Activated CD4-positive, alpha-beta memory T cell treated with anti-CD3 and anti-CD28 coated beads for 36 hours (primary cell): ENCODE measurements at places on chromosomes 7 and 10. TPM values are rescaled to one million over a fixed set of nuclear protein-coding genes. Genes with fewer than 3 reads are reported as not detected.

The ADAM22 gene
- total RNA-seq = 1.8 TPM

- H3K4me1 ChIP-seq = no peaks in the 10 kb centered on the region
- H3K4me3 ChIP-seq = no peak overlapping the region
- no peak overlapping the region for H3K27ac ChIP-seq
- no peaks in the 10 kb centered on the region for H3K36me3 ChIP-seq
These were observed 25.4 kb downstream of the KNDC1 start for GRCh38 chr10:133185421-133185820.

DNA sequence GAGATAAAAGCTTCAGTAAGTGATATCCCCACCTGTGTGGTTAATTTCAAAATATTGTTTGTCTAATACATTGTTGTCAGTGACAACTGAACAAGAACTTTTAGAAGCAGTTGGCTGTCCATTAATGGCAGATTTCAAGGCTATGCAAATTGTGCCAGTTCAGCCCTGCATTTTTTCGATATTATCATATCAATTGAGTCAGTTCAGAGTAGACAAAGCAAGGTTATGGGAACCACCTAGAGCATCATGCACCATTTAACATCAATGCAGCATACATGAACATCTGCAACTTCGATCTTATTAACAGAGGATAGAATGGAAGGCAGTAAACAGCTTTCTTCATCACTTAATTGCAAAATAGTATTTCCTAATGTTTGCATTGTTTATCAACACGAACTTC is 180.7 kb upstream of the KAT6B start:
- H3K4me3 ChIP-seq = no peak overlapping the region
- no peak overlapping the region for H3K27ac ChIP-seq
- no peaks in the 10 kb centered on the region for H3K27me3 ChIP-seq
- no peaks in the 10 kb centered on the region for H3K4me1 ChIP-seq
- peaks cover 16% of the 10 kb centered on the region for H3K36me3 ChIP-seq

- H3K4me1 ChIP-seq = peaks cover 14% of the 10 kb centered on the region
- no peak overlapping the region for H3K27ac ChIP-seq
- H3K27me3 ChIP-seq = peaks cover 3% of the 10 kb centered on the region
- H3K4me3 ChIP-seq = no peak overlapping the region
These were observed 26.3 kb upstream of the ADGRA1 start for GRCh38 chr10:133061296-133062038.

The NUTM2E gene
- 0.12 TPM for total RNA-seq

DNA sequence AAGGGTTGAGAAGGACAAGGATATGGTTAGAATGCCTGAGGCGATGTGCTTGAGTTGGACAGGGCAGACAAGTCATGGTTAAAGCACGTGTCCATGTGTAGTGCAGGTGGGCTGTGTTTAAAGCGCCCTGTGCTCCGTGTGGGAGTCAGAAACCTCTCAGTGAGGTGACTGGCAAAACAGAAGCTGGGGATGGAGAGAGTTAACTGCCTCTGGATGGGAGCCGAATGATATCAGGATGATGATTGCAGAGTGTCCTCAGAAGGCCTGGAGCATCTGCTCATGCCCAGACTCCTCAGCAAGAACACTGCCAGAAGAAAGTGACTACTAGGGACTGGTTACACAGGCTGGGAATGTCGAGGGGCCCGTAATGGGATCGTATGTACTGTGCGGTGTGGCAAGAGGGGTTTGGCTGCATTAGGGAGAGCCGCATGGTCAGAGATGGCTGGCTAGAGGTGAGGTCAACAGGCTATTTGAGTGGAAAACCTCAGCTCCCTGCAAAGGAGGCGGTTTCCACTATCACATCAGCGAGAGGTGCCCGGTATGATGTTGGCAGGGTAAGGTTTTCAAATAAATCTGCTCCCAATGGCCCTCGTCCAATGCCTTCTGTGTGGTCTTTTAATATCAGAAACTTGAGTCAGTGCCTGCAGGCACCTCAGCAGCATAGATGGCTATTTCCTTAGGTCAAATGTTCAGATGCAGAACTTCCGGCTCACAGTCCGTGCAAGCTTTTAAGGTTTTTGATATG is 26.1 kb upstream of the MRC1 start:
- H3K27ac ChIP-seq = no peak overlapping the region
- H3K4me1 ChIP-seq = no peaks in the 10 kb centered on the region
- no peak overlapping the region for H3K4me3 ChIP-seq
- no peaks in the 10 kb centered on the region for H3K36me3 ChIP-seq

GRCh38 chr10:47277352-47278151 is 22.4 kb upstream of the GDF10 start:
- H3K27me3 ChIP-seq = no peaks in the 10 kb centered on the region
- H3K4me1 ChIP-seq = peaks cover 24% of the 10 kb centered on the region
- peak overlapping the region; percentile 17 for H3K4me3 ChIP-seq
- DNase-seq = peak; percentile 73
- peaks cover 2% of the 10 kb centered on the region for H3K36me3 ChIP-seq

The ZMIZ1 gene
- total RNA-seq = 28.5 TPM

DNA sequence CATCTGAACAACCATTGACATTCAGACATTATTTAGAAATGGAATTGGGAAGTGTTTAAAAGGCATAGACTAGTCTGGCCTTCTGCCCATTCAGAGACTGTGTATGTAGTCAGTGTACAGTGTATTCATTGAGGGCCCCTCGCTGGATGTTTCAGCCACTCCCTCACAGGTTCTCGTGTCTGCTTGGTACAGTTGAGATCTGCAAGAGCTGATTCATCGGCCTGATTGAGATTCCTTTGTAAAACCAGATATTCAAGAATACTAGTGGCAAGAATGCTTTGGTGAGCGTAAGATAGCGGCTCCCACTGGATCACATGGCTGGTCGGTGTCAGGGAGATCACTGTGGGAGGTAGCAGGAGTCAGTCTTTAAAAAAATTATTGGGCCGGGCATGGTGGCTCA is 119.5 kb downstream of the TCF7L2 start:
- no peaks in the 10 kb centered on the region for H3K4me1 ChIP-seq
- H3K36me3 ChIP-seq = no peaks in the 10 kb centered on the region
- H3K4me3 ChIP-seq = no peak overlapping the region
- DNase-seq = no peak
- no peak overlapping the region for H3K27ac ChIP-seq

DNA sequence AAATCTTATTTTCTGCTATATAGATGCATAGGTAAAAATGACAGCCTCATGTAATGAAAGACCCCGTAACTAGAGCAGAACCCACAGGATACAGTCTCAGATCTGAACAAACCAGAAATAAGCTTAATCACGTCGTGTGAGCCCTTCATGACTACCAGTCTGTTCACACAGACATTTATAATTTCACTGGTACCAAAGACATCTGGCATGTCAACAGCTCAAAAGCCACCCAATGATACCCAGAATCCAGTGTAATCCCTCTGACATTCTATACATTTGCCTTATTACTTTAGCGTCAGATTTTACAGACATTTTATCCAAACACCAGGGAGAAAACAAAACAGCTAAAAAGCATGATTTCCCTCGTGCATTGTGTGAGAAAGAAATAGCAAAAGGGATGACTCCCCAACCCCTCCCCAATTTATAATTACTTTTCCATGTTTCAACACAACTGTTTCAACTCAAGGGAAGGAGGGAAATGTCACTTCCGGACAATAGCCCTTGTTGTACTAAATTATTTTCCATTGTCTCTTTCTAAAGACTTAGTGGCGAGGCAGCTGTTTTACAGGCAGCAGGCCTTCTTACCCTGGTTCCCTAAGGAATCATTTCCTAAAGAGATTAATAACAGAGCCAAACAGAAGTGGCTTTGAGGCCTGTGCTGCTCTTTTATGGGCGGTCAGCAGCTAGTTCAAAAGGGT is 33.2 kb downstream of the DOCK4 start:
- H3K27ac ChIP-seq = no peak overlapping the region
- no peaks in the 10 kb centered on the region for H3K4me1 ChIP-seq
- no peak overlapping the region for H3K4me3 ChIP-seq
- peaks cover 19% of the 10 kb centered on the region for H3K27me3 ChIP-seq
- DNase-seq = no peak

The NCF1 gene
- total RNA-seq = 0.73 TPM

The IL6 gene
- 2.2 TPM for total RNA-seq

GRCh38 chr10:128972036-128972405 is 495.0 kb upstream of the MGMT start:
- no peak overlapping the region for H3K27ac ChIP-seq
- DNase-seq = no peak
- no peaks in the 10 kb centered on the region for H3K36me3 ChIP-seq
- peaks cover 2% of the 10 kb centered on the region for H3K27me3 ChIP-seq
- H3K4me3 ChIP-seq = no peak overlapping the region

- H3K36me3 ChIP-seq = no peaks in the 10 kb centered on the region
- peaks cover 22% of the 10 kb centered on the region for H3K4me1 ChIP-seq
- no peak for DNase-seq
- peaks cover 21% of the 10 kb centered on the region for H3K27me3 ChIP-seq
- H3K27ac ChIP-seq = no peak overlapping the region
These were observed 3.8 kb upstream of the IL6 start for GRCh38 chr7:22723181-22723601.

DNA sequence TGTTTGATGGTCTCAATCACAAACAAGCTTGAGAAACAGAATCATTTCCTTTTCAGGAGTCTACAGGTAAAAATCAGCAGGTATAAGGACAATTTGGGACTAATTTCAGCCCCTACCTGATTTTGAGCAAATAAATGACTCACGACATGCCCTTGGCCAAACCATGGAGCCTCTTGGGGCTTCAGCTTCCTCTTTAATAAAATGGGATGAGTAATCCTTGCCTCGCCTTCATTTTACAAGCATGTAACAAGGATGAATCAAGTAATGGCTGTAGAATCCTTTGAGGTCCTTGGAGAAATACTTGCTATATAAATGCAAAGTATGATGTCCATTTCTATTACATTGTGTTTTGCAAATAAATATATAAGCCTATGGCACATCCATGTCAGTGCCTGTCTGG is 212.8 kb upstream of the PODXL start:
- H3K36me3 ChIP-seq = no peaks in the 10 kb centered on the region
- no peak overlapping the region for H3K27ac ChIP-seq
- no peak for DNase-seq
- H3K4me3 ChIP-seq = no peak overlapping the region

The BAZ1B gene
- total RNA-seq = 83.8 TPM
